Left ventricle myocardium superior (tissue), 1 donor: ENCODE measurements at places on chromosomes 2 and 18. TPM values are rescaled to one million over a fixed set of nuclear protein-coding genes. Genes with fewer than 3 reads are reported as not detected.

The ABCG8 gene
- not detected for total RNA-seq

The LBX2 gene
- total RNA-seq, result 0.52 TPM

The NT5DC4 gene
- total RNA-seq, result not detected

The NTSR2 gene
- total RNA-seq, result not detected
